ENCODE measurements at places on chromosomes 6 and 20.

DNA sequence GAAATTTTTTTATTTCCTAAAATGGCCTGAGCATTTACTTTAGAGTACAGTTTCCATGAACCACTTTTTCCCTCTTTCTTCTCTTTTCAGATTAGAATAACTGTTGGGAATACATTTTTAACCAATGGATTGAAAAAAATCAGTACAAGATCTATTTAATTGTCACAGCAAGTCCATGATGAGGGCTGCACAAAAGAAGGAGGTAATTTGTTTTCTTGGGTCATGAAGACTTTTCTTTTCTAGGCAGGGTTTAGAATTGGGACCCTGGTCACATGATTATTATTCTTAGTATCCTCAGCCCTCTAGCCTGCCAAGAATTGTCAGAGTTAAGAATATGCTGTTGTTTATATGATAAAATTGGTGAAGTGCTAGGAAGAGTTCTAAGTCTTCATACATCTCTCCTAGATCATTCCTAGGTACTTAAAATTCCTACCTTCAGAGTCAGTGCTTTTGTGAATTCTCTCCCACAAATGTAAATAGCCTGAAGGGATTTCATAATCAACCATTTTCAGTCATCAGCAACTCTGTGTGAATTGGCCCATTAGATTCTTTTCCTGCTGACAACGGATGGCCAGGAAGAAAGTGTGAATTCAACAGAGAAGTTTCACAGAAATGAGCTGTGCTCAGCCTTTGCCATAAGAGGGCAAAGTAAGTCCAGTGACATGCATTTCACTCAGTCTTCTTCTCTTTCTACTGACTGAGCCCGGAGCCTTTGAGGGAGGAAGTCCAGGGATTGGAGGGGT is 32.4 kb upstream of the TPBG start:
- DNase-seq = no peak

DNA sequence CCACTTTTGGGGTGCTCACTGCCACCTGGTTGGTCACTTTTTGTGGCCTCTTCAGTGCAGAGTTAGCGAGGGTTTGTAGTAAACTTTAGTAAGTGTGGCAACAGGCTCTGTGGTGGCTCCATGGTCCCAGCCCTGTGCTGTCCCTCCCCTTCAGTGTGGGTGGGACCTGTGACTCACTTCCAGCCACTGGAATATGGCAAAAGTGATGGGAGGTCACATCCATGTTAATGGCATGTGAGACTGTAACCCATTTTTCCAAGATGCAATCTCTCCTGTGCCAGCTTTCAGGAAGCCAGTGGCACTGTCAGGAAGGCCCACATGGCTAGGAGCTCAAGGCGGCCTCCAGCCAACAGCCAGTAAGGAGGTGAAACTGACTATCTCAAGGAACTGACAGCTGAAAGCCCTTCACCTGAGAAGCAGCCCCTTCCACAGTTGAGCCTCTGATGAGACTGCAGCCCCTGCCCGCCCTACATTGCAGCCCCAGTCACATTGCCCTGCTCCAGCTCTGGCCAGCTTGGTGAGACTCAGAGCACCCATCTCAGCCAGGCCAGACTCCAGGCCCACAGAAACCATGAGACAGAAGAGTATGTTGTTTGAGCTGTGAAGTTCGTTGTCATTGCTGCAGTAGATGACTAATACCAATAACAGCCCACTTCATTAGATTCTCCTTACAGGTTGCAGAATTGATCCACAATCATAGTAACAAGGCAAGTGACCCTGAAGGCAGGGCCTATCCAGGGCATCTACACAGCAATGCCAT is 13.1 kb upstream of the CST7 start:
- DNase-seq = no peak

DNA sequence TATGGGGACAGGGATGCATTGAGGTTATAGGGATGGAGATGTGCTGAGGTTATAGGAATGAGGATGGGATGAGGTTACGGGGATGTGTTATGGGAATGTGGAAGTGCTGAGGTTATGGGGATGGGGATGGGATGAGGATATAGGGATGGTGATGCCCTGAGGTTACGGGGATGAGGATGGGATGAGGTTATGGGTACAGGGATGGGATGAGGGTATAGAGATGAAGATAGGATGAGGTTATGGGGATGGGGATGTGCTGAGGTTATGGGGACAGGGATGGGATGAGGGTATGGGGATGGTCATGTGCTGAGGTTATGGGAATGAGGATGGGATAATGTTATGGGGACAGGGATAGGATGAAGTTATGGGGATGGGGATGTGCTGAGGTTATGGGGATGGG is 542.8 kb downstream of the CDH26 start:
- DNase-seq = no peak

DNA sequence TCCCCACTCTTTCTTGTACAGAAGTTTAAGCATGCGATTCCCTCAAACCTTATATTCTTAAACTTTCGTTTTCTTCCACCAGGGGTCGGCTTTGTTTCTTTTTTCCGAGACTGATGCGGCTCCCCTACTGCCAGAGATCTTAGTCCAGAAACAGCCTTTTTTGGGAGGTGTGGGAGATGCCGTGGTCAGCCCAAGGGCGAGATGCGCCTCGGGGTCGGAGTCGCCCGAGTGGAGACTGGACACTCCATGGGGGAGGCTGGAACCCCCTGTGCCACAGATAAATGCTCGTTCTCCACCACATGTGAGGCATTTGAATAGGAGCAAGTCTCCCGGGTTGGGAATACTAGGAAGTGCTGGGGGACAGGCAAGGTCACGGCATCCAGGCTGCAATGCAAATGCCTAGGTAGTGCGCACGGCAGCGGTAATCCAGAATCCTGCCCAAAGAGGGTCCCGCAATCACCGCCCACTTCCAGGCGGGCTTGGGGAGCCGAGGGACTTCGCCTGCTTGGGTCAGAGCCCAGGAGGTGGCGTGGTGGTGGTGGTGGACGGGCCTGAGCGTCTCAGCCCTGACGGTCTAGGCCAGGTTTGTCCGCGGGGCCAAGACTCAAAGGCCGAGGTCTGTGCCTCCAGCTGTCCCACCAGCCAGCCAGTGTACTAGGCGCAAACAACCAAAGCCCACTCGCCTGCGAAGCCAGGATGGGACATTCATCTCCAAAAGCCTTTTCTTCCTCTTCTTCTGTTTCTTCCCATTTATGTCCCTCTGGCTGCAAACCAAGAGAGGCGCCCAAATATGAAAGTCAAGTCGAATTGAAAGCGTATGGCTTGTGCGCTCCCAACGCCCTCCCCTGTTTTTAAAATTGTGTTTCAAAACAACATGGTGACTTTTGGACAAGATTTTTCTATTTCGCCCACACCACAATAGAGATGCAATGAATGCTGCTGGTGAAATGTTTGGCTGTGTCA is 39.3 kb upstream of the OSTM1 start:
- DNase-seq = no peak

DNA sequence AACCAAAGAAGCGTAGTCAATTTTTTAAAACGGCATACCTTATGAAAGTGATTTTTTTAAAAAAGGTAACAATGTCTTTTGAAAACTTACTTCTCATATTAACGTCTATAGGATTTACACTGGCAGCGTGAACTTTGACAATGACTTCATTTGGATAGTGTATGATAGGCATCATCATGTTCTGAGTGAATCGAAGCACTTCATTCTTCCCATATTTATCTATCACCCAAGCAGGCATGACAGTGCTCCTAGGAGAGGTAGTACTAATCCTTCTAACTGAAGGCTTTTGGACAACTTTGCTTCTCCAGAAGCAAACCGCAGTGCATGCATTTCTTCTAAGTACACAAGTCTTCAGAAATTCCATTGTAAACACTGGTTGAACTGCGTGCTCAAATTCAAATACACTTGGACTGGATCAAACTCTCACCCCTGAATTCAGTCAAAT is 618 bp downstream of the RTN4IP1 start:
- no peak for DNase-seq

DNA sequence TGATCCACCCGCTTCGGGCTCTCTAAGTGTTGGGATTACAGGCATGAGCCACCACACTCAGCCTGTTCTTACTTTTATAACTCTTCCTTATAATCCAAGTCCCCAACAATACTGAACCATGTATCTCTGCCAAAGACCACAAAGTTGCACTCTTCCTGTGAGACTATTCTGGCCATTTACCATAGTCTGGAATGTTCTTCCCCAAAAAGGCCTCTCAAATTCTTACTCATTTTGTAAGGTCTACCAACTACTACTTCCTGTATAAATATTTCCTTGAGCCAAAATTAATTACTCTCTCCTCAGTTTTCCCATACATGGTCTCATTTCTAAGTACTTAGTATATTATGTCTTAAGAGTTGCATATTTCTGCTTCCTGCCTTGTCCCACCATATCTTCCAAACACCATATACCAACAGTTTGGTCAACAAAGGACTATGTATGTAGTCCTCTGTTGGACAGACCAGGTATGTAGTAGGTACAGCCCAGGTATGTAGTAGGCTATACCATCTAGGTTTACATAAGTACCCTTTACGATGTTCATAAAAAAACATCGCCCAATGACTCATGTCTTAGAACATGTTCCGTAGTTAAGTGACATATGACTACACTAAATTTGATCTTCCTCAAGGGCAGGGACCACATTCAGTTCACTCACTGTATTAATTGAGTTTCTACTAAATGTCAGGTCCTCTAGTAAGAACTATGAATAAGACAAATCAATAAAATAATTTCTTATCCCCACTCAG is 22.0 kb downstream of the RANBP9 start:
- DNase-seq = no peak

GRCh38 chr20:52481443-52481842 is 289.9 kb upstream of the ZFP64 start:
- DNase-seq = no peak

DNA sequence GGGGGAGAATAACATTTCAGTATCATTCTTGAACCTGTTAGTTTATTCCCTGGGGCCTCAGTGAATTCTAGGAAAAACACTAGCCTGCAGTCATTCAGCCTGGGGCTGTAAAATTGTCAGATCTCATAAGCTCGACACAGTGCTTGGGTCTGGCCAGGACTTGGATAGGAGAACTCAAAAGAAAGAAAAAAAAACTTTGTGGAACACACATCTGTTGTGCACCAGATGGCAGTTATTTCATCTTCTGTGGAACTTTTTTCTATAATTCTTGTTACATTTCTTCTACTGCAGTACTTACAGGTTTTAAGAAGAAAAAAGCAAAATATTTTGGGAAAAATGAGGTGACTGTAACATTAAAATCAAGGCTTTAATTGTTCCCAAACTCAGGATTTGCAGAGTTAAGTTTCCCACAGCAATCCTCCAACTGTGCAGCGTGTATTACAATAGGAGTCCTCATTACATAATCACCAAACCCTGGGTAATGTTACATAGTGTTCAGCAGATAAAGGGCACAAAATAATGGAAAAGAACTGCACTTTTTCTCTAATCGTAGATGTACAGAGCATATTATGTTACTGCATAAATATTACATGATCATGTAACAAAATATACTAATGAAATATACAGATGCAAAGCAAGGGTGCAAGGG is 531.1 kb upstream of the CITED2 start:
- DNase-seq = no peak

DNA sequence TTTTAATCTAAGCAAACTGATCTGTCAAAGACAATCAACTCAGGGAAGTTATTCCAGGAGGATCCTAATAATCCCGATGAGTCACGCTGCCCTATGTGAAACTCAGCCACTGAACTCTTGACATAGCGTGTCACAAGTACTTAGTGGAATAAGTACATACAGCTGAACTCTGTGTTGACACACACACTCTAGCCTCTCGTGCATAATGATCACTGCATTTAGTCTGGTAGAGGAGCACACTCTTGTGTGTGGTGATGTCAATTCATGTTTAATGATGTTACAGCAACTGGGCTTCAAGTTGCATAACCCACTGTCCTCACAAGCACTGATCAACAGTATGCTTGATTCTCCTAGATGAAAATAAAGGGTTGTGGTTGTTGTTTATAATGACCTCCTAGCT is 148.3 kb downstream of the HACE1 start:
- DNase-seq = no peak

DNA sequence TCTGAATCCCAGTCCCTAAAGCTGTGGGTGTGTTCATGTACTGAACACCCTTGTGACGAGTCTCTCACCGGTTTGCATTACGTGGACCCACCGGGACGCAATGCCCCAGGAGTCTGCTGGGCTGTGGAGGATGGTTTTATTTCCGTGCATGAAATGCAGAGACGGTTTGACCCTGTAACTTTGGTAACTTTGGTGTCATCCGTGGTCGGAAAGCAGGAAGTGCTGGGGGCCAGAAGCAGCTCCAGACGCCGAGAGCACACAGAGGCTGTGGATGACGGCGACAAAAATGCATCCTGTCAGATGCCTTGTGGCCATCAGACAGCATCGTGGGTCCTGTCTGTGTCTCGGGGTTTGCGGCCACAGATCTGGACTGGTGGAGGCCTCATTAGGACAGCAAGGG is 7.2 kb downstream of the BHLHE23 start:
- no peak for DNase-seq

DNA sequence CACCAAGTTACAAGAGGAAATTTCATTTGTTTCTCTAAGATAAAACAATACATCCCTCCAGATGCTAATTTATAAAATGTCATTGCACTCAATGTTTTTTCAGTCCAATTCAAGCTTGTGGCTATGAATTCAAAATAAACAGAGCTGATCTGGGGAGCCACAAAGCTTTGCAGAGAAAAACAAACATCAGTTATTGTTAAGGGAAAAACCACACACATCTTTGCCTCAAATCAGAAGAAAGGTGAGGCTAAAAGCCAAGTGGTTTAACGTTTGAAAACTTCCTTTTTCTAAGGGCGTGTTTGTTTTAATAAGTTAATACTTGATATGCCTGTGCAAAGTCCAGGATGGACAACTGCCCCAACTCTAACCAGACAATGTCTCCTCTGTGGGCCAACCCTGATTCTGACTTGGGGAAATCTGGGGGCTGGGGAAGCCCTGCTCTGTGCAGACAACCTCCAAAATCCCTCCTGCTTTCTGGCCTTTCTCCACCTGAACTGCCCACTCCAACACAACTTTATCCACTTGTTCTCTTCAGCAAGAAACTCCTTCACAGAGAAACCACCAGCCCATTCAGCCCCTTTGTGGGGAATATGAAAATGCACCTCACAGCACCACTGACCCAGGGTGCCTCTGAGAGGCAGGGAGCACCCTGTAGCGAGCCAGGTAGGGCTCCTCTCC is 44.6 kb upstream of the NT5E start:
- no peak for DNase-seq

GRCh38 chr6:157850030-157850429 is 27.0 kb downstream of the SNX9 start:
- DNase-seq = no peak

- no peak for DNase-seq
Measured at GRCh38 chr20:8657664-8658063, 411.2 kb upstream of the PLCB4 start.

DNA sequence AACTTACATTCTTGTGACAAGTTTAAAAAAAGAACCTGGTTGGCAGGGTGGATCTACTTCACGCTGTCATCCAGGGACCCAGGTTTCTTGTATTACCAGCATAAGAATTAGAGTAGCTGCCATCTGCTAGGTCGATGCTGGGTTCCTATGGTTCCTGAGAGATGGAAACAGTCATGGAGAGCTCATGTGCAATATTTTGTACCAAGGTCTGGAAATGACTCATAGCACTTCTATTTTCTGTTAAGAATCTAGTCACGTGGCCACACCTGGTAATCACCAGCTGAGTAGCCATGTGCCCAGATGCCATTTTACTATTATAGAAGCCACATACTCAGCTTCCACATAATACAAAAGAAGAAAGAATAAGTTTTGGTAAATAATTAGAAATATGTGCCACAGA is 171.3 kb downstream of the CD83 start:
- no peak for DNase-seq

- no peak for DNase-seq
Measured at GRCh38 chr6:3409699-3410384, 47.0 kb downstream of the SLC22A23 start.

Data from activated T-cell treated with anti-CD3 and anti-CD28 coated beads for 1 hour (primary cell).